Coronary artery (tissue), 2 donors: ENCODE measurements at places on chromosomes 6 and 20.

- no peak for DNase-seq
These were observed 1.5 kb downstream of the BTN3A2 start for GRCh38 chr6:26366504-26366903.

- no peak for DNase-seq
These were observed 160.2 kb downstream of the GMPR start for GRCh38 chr6:16398587-16398986.

DNA sequence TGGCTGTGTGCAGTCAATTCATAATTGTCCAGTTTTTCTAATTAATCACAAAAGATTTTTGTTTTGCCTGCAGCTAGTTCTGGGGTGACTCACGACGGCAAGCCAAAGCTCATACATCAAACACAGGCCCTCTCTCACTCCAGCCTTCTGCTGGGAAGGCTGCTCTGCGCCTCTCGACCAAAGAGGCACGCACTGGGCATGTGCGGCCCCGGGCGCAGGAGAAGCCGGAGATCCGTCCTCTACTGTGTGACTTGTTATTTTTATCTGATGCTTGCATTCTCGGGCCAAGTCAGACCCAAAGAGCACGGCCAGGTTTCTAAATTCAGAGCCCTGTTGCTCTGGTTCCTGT lies 98.5 kb downstream of the TFAP2A start:
- no peak for DNase-seq

DNA sequence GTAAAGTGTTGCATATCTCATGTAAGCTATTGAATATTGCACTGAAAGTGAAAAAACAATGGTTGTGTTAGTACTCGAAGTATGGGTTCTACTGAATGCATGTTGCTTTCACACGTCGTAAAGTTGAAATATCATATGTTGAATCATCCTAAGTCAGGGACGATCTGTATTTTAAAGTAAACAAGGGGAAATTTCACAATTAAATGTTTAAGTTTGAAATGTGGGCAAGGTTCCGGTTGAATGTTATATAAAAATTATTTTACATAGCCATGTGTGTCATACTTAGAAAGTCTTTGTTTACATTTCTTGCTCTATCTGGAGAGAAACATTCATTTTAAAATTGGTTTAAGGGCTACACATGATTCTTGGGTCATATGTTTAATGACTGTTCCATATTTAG lies 76.8 kb downstream of the AKAP7 start:
- no peak for DNase-seq

GRCh38 chr20:36273414-36274180 lies 32.5 kb upstream of the DLGAP4 start:
- DNase-seq = no peak

GRCh38 chr6:131724114-131724513 lies 13.3 kb upstream of the CTAGE9 start:
- no peak for DNase-seq

DNA sequence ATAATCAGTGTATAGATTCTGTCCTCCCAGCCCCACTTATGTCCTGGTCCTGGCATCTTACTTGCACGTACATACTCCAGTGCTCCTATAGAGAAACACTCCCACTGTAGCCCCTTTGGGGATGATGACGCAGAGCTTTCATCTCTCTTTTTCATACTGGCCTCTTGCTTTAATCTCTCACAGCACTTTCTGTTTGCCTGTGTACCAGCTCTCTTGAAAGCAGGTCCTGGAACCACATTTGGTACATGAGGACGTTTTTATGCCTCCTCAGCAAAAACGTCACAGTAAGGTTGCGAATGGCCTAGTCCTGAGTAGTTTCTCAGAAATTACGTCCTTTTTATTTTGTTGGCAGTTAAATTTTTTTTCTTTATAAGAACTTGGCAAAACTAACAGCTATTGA lies 10.8 kb downstream of the L3MBTL3 start:
- DNase-seq = no peak

DNA sequence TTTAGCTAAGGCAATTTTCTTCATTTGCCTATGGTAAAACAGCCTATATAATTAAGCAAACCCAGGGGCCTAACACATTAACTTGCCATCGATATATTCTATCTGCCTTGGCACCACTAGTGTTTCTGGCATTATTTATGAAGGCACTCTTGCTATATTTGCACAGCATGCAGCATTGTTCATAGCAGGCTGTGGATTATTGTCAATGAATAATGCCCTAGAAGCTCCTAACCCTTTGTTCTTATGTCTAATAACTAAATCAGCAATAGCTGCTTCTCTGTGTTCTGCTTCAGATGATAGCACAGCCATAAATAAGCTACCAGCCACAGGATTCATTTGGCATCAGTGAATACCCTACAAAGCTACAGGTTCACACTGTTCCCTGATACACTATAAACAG lies 254.8 kb upstream of the STXBP5 start:
- no peak for DNase-seq

DNA sequence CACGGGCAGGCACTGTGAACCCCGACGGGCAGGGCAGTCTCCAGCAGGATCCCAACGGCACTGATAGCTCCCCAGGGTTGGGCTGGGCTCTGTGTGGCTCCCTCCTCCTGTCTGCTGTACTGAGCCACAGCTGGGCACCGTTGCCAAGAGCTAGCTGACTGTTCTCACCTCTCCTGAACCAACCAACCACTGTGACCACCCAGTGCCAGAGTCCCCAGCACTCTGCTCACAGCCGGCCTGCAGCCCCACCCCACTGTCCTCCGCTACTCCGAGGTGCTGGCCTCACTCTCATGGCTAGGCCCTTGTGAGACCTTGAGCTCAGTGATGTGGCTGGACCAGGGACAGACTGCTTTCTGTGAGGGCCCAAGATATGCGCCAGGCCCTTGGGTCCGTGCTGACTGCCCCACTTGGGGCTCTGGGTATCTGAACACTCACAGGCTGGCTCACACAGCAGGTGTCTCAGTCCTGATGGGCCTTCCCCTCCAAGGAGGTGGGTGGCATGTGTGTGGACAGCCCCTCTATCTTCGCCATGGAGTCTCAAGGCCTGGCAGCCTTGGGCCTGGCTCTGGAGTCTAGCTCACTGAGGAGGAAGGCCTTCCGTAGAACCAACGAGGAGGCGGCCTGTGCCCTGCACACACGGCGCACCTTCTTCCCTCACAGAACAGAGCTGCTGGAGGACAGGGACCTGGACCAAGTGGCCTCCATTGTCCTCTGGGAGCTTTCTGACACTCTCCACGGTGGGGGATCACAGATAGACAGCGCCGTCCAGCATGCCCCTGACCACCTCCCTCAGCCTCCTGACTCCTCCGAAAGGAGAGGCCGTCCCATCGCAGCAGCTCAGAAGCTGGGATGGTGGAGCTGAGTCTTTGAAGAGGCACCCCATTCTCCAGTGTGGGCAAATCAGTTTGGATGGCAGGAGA lies 53.5 kb downstream of the TCP11 start:
- peak; percentile 64 for DNase-seq

- no peak for DNase-seq
These were observed 29.6 kb downstream of the BTBD9 start for GRCh38 chr6:38610050-38610625.

DNA sequence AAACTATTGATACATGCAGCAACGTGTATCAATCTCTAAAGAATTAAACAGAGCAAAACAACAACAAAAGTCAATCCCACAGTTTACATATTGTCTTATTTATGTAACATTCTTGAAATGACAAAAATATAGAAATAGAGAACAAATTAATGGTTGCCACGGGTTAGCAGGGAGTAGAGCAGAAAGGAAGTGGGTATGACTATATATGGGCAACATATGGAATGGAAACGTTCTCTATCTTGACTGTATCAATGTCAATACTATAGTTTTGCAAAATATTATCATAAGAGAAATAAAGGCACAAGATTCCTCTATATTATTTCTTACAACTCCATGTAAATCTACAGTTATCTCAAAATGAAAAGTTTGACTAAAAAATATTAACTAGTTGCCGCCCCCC lies 12.8 kb downstream of the AK9 start:
- DNase-seq = no peak

DNA sequence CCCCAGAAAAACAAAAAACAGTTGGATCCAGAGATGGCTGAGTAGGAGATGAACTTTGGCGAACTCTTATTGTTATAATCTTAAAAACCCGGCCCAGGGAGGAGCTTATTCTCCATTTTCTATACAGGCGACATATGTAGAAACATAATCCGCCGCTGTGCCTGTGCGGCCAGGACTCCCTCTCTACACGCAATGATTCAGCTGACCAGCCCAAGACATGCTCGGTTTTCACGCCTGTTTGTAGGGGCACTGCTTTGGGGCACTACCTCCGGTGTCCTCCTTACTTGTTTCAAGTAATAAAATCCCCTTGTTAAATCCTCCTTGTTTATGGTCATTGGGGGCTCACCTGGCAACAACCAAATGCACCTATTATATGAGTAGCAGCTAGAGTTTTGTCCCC lies 89.9 kb downstream of the SEL1L2 start:
- DNase-seq = no peak

- DNase-seq = no peak
These were observed 113.6 kb upstream of the MAN1A1 start for GRCh38 chr6:119463081-119463626.

GRCh38 chr6:33566182-33567084 lies 13.6 kb downstream of the BAK1 start:
- no peak for DNase-seq

DNA sequence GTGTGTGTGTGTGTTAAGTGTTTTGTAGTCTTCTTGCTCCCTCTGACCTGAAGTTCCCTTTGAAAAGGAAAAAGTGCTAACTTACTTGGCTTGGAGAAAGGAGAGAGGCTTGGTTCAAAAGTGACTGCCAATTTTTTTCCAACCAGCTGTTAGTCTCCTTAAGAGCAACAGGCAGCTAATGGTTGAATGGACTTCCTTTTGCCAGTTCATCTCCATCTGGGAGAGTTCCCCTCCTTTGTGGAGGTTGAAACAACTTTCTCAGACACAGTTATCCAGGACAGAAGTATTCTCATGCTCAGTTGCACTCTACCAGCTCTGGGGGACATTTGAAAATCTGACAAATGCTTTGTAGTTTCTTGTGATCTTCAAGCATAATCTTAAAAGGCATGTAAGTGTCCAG lies 4.5 kb downstream of the RIPOR2 start:
- DNase-seq = no peak

DNA sequence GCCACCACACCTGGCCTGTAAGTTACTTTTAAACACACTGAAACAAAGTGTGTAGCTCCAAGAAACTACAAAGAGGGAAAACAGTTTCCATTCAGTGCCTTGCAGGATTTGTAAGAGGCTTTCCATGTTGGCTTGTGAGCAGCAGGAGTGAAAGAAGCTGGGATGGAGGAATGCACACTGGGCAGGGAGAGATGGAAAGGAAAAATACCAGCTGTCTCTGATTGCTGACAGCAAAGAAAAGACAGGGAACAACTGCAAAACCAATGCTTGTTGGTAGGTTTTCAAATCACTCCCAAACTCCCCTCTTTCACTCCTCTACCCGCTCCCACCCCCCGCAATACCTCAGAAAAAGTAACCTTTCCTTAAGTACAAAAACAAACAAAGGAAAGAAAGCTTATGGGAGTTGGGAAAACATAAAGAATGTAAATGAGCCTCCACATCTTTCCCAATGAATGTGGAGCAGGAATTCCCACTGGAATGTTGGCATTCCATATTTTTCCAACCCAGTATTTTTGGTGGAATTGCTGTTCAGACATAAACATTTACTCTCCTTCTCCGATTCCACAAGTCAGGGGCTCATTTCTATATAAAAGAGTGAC lies 166.1 kb downstream of the THBS2 start:
- DNase-seq = peak; percentile 50

DNA sequence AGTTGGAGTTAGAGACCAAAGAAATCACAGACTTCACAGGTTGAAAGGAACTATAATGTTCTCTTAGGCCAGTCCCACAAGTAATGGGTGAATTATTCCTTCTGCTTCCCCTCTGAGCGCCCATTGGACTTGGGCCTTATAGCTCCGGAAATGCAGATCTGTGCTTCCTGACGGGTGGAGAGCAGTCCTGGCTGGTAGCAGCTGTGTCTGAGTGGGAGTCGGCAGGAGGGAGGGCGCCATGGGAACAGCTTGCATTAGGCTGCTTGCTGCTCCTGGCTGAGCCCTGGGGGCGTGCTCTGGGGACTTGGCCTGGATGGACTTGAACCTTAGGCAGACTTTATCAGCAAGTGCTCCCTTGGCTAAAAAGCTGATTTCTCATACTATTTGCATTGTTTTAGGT lies 18.4 kb upstream of the NUP153 start:
- DNase-seq = no peak

- no peak for DNase-seq
These were observed 13.8 kb upstream of the PCK1 start for GRCh38 chr20:57546956-57547649.

DNA sequence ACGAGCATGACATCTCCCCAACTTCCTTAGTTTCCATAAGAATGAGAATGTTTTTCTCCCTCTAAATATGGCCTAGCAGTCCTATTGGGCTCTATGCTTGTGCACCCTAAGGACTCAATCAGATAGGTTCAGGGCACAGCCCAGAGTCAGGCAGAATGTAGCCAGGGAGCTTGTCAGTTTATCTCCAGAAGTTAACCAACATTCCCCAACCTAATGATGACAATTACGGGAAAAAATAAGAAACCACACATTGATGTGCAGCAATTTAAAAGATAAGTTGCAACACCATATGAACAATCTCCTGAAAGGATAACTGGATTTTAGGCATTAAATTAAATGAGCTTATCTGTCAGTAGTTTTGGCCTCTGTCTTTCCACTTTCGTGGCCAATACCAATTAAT lies 71.1 kb downstream of the HDDC2 start:
- DNase-seq = no peak

- no peak for DNase-seq
These were observed 230.9 kb upstream of the DTNBP1 start for GRCh38 chr6:15893556-15894253.
